ENCODE measurements at places on chromosomes 7 and 10. TPM values are rescaled to one million over a fixed set of nuclear protein-coding genes. Genes with fewer than 3 reads are reported as not detected.

Gene BAIAP2L1
- total RNA-seq, result 37.5 TPM

GRCh38 chr10:3271354-3272115 is 99.0 kb upstream of the PITRM1 start:
- DNase-seq, result no peak

- DNase-seq, result no peak
Observed at GRCh38 chr10:131748831-131749766, 151.7 kb upstream of the PPP2R2D start.

GRCh38 chr10:130461631-130462030 is 325.4 kb downstream of the GLRX3 start:
- no peak for DNase-seq

Gene ARHGEF5
- total RNA-seq, result 104 TPM

DNA sequence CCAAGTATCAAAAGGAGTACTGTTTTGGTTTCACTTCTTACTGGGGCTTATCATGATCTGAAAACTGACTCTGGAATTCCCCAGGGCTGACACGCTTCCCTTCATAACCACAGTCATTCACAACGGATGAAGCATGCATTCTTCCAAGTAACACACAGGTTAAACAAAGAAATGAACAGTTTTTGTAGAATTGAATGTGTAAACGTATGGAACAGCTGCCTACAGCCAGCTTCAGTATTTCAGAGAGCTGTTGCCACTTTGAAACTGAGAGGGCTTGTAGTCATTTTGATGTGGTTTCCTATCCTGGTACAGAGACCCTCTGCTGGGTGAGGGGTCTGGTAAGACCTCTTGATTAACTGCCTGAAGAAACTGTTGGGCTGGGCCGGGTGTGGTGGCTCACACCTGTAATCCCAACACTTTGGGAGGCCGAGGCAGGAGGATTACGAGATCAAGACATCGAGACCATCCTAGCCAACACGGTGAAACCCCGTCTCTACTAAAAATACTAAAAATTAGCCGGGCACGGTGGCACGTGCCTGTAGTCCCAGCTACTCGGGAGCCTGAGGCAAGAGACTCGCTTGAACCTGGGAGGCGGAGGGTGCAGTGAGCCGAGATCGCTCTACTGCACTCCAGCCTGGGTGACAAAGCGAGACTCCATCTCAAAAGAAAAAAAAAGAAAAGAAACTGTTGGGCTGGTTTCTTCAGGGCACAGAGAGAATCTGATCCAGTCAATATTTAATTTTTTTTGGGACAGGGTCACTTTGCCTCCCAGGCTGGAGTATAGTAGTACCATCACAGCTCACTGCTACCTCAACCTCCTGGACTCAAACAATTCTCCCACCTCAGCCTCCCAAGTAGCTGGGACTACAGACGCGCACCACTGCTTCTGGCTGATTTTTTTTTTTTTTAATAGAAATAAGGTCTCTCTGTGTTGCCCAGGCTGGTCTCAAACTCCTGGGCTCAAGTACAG is 4.7 kb downstream of the NFE2L3 start:
- DNase-seq, result no peak

- no peak for DNase-seq
Observed at GRCh38 chr10:31644931-31645633, 283.5 kb downstream of the ARHGAP12 start.

DNA sequence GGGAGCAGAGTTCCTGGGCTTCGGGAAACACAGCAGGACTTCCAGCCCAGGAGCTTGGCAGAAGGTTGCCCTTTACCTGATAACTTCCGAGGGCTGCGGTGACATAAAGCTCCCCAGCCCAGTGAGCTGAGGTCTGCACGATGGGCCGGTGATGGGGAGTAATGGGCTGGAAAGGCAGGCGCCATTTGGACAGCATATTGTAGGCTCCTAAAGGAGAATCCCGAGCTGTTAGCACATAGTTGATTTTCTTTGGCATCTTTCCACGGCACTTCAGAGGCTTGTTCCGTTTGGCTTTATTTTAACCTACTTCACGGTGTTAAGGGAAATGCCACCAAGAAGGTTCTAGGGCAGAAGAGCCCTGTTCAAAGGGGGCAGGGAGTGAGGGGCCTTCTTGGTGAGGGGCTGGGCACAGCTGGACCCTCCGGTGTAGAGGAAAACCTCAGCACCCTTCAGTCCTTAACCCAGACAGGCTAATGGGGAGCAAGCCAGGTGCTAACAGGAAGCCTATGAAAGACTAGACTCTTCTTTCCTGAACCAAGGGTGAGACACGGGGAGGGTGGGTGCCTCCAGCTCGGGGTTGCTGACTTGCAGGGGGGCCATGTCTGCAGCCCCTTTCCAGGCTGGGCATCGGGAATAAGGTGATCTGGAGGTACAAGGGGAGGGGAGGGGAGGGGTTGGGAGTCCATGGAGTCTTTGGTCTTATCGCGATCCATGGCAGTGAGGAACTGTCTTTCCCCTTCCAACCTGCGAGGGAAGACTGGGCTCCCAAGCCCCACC is 347.7 kb downstream of the GLRX3 start:
- DNase-seq, result no peak

DNA sequence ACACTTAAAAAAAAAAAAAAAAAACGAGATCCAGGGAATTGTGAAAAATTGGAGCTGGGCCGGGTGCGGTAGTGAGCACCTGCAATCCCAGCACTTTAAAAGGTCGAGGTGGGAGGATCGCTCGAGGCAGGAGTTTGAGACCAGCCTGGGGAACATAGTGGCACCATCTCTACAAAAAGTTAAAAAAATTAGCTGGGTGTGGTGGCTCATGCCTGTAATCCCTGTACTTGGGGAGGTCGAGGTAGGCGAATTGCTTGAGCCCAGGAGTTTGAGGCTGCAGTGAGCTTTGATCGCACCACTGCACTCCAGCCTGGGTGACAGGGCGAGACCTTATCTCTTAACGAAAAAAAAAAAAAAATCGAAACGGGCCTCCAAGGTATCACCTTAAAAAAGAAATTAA is 2.0 kb downstream of the CLDN4 start:
- no peak for DNase-seq

- DNase-seq, result no peak
Observed at GRCh38 chr7:4129481-4130122, 552.5 kb upstream of the FOXK1 start.

Gene NOM1
- total RNA-seq, result 26.0 TPM

GRCh38 chr10:12543589-12543988 is 194.2 kb downstream of the CAMK1D start:
- no peak for DNase-seq

DNA sequence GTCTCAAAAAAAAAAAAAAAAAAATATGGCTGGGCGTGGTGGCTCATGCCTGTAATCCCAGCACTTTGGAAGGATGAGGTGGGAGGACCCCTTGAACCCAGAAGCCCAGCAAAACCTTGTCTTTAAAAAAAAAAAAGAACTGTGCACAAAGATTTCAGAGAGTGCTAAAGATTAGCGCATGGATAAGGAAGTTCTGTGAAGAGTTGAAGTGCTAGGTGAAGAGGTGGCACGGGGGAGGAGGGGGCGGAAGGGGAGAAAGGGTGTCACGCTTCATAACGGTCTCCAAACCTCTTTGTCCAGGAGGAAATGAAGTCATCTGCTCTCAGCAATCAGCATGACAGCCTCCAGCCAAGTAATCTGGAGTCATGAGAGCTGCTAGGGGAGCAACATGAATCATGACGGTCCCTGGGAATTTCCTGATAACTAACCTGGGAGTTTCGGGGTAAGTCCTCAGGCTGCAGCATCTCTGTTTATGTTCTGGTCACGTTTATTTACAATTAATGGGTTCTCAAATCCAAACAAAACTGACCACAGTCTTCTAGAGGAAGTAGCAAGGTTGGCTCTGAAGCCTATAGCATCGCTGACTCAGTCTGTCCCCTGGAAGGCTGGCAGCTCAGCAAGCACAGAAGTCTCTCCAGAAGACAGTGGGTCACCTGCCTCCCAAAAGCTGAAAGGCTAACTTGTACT is 1.9 kb upstream of the PLAU start:
- DNase-seq, result no peak

- DNase-seq, result no peak
Observed at GRCh38 chr10:63833411-63834060, 312.3 kb downstream of the REEP3 start.

DNA sequence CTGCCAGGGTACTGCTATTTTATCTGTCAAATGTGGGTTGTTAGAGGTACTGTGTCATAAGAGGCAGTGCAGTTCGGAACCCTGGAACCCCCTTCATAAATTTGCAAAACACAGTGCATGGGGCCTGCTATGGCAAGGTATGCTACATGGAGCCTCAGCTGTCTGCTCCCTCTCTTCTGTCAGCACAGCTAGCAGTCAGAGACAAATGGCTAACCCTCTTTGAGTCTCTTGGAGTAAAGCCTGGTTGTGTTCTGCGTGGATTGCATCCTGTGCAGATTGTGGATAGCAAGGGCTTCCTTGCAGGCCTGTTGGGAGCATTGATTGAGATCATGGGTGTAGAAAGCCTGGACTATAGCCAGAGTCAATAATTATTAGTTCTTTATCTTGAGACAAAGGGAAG is 397.8 kb downstream of the AUTS2 start:
- DNase-seq, result no peak

DNA sequence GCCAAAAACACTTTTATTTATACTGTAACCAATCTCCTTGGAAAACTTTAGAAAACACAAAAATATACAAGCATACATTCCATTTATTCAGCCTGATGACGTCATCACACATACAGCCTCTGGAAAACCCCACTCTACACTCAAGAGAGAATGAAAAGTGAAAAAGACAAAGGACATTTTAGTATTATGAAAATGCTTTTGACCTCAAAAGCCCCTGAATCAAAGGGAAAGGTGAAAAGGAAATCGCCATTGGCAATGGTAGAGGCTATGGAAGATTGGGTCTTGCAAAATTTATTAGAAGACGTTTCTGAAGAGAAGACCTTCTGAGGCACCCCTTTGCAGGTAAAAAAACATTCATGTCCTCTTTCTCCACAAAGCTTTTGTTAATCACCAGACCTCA is 82.9 kb upstream of the STRIP2 start:
- no peak for DNase-seq

DNA sequence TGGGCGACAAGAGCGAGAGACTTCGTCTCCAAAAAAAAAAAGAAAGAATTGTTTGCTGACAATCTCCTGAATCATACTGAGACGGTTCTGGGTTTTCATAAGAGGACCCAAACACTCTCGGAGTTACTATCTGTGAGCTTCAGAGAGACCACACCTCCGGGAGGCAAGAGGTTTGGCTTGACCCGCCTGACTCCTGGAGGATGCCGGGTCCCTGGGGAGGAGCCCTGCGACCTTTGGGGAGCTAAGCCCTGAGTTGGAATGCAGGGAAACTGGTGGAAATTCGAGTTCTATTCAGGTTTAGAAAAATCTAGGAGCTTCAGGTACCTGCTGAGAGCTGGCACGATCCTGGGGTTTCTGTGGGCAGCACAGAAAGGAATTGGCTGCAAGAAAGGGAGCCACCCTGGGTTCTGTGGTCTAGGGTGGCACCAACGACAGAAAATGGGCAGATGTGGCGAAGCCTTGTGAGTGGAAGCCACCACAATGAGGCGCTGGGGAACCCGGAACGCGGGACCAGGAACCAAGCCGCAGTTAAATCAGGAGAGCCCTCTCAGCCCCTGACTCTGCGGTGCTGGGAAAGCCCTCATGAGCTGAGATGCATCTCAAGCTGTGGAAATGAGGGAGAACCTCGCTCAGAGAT is 21.9 kb upstream of the GATAD1 start:
- peak; percentile 50 for DNase-seq

DNA sequence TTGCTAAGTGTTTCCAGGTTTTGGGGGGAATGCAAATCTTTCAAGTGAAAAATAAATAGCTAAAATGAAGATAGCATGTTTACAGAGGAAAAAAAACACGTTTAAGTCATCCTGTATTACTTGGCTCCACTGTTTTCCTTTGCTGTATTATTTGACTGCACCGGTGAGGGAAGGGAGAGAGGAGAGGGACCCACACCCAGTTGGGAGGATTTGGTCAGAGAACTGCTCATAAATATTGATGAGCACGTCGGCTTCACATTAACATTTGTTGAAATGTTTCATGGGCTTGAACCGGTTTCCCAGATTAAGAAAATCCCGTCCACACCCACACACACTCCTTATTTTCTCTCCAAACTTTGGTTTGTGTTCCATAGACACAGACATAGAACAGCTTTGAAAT is 493.8 kb upstream of the MGMT start:
- DNase-seq, result no peak

- DNase-seq, result peak; percentile 23
Observed at GRCh38 chr7:37218956-37219355, 229.7 kb downstream of the ELMO1 start.

Gene IDI2
- not detected for total RNA-seq

Gene REEP3
- 18.5 TPM for total RNA-seq

DNA sequence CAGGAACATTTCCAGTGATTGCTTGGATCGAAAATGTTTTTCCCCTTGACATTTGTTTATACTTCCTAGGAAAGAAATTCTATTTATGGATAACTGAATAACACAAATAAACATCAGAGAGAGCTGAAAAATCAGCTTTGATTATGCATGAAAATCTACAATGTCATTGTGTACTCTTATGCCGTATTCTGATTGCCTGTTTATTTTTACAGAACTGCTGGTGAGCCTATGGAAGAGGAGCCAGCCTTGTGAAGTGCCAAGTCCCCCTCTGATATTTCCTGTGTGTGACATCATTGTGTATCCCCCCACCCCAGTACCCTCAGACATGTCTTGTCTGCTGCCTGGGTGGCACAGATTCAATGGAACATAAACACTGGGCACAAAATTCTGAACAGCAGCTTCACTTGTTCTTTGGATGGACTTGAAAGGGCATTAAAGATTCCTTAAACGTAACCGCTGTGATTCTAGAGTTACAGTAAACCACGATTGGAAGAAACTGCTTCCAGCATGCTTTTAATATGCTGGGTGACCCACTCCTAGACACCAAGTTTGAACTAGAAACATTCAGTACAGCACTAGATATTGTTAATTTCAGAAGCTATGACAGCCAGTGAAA is 121.5 kb downstream of the TWIST1 start:
- DNase-seq, result no peak

Gene TRIM8
- 36.8 TPM for total RNA-seq

DNA sequence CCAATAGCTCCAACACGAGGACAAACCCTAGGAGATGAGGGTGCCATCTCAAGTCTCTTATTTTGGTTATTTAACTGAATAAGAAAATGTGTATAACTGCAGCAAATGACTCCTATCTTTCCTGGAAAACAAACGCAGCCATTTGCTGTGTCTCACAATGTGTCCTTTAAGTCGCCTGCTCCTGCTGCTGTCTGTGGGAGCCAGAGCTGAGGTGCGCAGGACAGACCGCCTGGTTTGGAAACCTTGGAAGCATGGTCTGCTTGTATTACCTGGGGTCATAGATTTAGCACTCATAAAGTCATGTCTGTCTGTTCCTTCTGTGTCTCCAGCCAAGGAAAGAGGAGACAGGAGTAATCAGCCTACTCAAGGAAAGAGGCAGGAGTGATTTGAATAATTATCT is 760.2 kb downstream of the GRID1 start:
- DNase-seq, result no peak

GRCh38 chr7:96126382-96126781 is 195.5 kb downstream of the SLC25A13 start:
- DNase-seq, result no peak

DNA sequence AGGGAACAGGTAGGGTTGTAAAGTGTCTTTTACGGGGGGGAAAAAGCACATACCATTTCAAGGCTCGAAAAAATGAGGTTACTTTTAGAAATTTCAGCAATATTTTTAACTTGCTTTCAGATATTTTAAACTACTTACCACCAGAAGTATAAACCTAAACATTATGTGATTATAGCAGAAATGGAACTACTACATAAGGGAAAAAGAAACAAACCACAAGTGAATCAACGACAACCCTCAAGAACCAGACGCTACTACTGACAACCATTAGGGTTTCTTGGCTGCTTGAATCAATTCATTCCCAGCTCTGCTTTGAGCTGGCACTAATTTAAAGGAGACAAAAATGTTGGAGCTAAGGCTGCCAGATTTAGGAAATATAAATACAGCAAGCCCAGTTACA is 80.1 kb downstream of the ZFAND4 start:
- DNase-seq, result no peak

Data from WTC11 (cell line).